Kidney capillary endothelial cell (primary cell): ENCODE measurements at places on chromosomes 3 and 15.

DNA sequence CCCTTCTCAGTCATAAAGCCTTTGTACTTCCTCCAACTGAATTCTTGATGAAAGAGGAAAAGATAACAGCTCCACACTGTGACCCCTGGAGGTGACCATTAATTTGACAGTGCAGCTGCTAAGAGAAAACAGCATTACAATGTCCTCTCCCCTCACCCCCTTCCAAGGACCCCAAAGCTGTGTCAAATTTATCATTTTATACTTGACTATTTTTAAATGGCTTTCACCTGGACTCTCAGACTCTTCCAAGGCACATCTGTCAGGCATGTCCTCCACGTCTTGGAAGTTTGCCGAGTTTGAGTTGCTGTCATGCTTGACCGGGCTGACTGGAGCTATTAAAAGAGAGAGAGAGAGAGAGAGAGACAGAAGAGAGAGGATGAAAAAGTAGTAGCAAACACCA, 236.5 kb downstream of the WDR72 start:
- DNase-seq, result no peak

- DNase-seq, result no peak
These were observed 42.4 kb upstream of the ETV5 start for GRCh38 chr3:186151077-186151971.

GRCh38 chr3:146305808-146306423, 55.0 kb upstream of the PLSCR4 start:
- no peak for DNase-seq

DNA sequence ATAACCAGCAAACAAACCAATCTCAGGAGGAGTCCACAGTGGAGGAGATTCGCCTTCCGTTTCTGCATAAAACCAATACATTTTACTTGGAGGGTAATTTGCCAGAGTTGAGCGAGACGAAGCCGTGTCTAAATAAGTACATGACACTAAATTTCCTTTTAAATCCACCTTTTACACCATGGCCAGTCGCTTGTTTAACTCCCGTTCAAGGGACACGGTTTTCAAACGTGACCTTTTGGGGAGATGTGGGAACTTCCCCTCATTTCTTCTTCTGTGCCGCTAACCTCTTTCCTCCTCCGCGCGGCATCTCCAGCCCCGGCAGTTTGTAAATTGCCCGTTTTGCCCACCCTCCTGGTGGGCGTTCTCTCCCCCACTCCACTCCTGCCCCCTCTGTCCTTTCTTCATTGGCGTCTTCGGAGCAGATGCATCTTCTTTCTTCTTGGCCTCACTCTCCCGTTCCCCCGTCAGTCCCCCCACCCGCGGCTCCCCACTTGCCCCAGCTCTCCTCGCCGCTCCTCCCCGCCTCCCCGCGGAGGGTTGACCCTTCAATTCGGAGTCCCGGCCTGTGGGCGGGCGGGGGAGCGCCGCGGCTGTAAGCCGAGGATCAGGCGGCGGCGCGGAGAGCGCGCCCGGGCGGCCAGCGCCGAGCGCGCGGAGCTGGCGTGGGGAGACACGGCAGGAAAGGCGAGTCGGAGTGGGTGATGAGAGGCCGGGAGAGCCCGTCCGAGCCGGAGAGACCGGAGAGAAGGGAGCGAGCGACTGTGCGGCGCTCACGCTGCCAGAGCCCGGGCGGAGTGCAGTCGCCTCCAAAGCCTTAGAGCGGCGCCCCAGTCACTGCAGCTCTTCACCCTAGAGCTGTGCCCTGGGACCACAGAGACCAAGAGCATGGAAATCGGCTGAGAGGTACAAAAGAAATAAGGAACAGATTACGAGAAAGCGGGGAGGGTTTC, at the start of gene NLGN1:
NLGN1 (plus strand) TSS at position 584 of the 950 bp plus-strand sequence.
- no peak for DNase-seq

DNA sequence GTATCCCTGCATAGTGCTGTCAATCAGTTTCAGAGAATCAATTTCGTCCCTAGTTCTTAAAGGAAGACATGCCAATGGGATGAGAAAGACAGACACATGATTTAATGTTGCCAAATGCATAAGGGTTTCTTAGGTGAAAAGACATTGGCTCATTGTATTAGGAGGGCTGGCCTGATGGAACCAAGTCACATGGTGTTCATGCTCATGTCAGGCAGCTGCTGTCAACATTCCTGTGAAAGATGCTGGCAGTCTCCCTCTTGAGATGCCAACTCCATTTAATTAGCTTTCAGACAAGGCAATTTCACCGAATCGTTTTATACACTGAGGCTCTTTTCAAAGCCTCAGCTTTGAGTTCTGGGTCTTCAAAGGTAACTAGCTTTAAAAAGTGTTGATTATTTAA, 16.1 kb upstream of the IL1RAP start:
- DNase-seq, result no peak

DNA sequence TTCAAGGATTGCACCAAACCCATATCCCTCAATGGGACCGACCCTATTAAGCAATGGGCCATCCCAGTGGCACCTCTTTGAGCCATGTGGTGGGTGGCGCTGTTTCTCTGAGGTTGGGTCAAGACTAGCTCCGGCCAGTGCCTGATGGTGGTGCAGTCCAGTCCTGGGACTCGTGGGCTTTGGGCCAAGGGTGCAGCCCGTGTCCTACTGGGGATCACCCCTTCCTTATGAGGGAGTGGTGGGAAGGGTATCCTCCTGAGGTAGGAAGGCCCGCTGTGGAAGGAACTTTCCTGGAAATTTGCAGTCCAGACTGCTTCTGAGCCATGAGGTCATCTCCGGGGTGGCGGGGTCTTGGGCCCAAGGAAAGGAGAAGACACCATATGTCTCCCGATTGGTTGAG, 231.6 kb downstream of the SNRPN start:
- DNase-seq, result no peak
